ENCODE measurements at places on chromosomes 13 and 19.

GRCh38 chr19:34676697-34677385 is at the start of gene SCGB2B2:
SCGB2B2 (minus strand) TSS chr19:34677159; CDS start chr19:34594563, 82,596 bp downstream.
- no peak for DNase-seq

- DNase-seq, result no peak
Measured at GRCh38 chr13:99174533-99175100, 26.0 kb upstream of the UBAC2 start.

DNA sequence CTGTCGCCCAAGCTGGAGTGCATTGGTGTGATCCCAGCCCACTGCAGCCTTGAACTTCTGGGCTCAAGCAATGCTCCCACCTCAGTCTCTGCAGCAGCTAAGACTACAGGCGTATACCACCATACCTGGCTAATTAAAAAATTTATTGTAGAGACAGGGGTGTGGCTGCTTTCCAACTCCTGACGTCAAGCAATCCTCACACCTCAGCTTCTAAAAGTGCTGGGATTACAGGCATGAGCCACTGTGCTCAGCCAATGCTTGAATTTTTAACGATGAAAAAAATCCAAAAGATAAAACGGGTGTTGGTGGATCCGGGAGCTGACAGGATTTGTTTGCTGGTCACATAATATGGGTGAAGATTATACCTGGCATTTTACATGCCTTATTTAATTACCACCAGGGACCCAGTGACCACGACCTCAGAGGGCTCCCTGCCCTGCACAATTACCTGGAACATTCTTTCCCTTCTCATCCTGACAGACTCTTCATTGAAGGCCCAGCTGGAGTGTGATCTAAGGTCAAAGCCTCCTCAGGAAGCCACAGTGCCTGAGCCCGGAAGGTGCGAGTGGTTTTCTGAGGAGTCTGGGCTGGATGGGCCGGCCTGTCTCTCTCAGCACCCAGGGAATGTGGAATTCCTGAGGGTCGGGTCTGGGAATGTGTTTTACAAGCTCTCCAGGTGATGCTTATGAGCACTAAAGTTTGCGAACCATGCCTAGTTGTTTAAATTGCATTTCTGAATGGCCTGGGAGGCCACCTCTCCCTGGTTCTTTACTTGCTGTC is 193.3 kb downstream of the USP12 start:
- DNase-seq, result no peak

- DNase-seq, result no peak
Measured at GRCh38 chr19:2239771-2240770, 3.4 kb downstream of the SF3A2 start.

GRCh38 chr13:60970736-60971135 is 444.9 kb downstream of the PCDH20 start:
- DNase-seq, result no peak

- no peak for DNase-seq
Measured at GRCh38 chr19:5037936-5038335, 69.0 kb downstream of the KDM4B start.

Data from omental fat pad (tissue), 4 donors.